ENCODE measurements at places on chromosomes 7 and 10.

- peak; percentile 40 for DNase-seq
Measured at GRCh38 chr7:28272461-28272877, 91.9 kb upstream of the JAZF1 start.

DNA sequence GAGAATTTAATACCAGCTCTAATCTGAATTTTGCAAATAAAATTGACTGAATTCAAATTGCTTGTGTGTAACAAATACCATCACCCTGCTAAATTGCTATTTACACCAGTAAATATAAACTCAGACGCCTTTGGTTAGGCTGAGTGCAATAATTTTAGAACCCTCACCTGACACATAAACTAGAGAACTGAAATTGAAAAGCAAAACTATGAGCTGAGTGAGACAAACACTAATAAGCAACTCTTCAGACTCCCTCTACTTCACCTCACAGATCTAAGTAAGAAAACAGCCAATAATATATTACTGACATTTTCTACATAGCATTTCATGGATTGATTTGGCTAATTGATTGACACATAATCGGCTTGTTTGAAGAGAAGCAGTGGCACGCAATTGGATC lies 621.2 kb downstream of the REEP3 start:
- DNase-seq: no peak

GRCh38 chr10:58590152-58590840 lies 77.6 kb downstream of the BICC1 start:
- DNase-seq: peak; percentile 89

GRCh38 chr10:133230387-133231195 lies 574 bp downstream of the UTF1 start:
- no peak for DNase-seq

DNA sequence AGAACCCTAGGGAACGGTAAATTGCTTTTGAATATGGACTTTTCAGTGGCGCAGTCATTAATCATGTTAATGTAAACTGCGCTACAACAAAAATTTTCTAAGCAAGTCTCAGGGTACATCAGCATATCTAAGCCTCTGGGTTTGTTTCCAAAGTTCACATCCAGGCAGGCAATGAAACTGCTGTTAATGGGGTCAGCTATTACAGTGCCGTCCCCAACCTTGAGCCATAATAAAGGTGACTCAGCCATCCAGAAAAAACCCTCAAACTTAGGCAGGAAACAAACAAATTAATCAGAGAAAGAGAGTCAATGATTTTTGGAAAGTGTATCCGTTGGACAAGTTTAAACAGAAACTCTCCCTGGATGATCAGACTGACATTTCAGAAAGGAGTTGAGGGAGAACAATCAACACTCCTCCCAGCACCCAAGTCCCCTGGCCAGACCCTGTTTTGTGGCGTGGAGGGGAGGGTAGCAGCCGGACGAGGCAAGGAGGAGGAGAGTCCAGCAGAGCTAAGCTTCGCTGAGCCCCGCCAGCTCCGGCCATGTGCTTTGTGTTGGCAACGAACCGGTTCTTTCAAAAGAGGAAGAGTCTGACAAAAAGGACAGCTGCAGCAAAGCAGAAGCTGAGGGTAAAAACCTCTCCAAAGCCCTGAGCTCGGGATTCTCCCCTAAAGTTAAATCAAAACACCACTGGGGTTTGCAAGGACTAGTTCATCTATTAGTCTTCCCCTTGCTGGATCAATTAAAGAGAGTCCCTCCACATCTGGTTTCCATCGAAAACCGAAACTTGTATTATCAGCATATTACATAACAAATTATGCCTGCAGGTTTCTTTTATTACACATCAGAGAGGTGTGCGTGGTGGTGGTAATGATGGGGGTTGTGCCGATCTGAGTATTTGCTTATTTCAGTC lies 3.6 kb downstream of the FAM53B start:
- no peak for DNase-seq

- peak; percentile 78 for DNase-seq
Measured at GRCh38 chr7:116953906-116954838, 871 bp downstream of the ST7 start.

DNA sequence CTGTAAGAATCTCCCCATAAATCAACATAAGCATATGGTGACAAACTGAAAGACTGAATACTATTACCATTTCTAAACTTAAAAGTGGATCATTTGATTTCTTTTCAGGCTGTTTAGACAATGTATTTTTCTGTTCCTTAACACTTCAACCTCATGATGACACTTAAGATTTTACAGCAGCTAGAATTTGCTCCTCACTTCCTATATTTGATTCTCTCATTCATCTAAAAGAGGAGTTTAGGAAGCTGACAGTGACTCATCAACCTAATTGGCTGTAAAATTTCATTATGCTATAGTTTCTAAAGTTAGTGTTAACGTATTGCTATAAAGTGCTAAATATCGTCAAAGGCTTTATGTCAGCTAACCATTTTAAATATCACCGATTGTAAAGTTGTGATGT lies 478.7 kb downstream of the GRM8 start:
- no peak for DNase-seq

DNA sequence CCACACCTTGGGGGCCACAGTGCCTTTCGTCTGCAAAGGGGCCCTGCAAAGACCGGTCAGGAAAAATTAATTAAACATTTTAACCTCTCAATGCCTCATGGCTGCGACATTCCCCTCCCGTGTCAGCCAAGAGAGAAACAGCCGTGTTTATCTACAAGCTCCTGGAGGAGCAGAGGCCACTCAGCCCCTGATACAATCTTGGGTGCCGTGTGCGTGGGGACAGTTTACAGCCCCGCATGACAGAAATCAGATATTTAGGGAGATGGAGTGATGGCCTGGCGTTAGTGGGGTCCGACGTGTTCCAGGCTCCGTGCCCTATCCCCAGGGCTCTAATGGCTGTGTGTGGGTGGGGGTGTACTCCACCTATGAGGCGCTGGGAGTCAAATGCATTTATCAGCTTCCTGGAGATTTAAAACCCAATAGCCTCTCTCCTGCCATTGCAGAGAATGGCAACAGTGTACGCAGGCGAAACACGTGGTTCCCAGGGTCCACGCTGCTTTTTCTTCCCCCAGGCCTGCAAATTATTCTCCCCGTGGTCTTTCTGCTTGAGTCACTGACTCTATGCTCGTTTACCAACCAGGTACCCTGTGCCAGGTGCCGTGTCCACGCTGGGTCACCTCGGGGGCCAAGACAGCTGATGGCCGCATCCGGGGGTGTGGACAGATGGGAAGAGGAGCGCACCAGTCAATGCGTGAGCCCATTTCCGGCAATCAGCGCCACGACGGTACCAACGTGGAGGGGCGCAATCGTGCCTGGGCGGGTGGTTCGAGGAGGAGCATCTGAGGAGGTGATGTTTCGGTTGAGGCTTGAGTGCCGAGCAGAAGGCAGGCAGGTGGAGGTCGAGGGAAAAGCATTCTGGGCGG lies 26.6 kb upstream of the PSMG3 start:
- DNase-seq: no peak

- no peak for DNase-seq
Measured at GRCh38 chr7:73716318-73716890, 3.1 kb downstream of the STX1A start.

- no peak for DNase-seq
Measured at GRCh38 chr10:49446031-49446430, 50.1 kb upstream of the DRGX start.

Measured in fibroblast of skin of left quadriceps (primary cell).